ENCODE measurements at places on chromosomes 7 and 10. TPM values are rescaled to one million over a fixed set of nuclear protein-coding genes. Genes with fewer than 3 reads are reported as not detected.

- peaks cover 57% of the 10 kb centered on the region for H3K27me3 ChIP-seq
- H3K4me3 ChIP-seq, result no peak overlapping the region
- no peak overlapping the region for H3K27ac ChIP-seq
- DNase-seq, result no peak
- no peaks in the 10 kb centered on the region for H3K36me3 ChIP-seq
- peaks cover 8% of the 10 kb centered on the region for H3K4me1 ChIP-seq
Observed at GRCh38 chr7:157006829-157007469, 3.5 kb downstream of the MNX1 start.

GRCh38 chr10:31031205-31031557 lies 484 bp downstream of the ZNF438 start:
- peaks cover 3% of the 10 kb centered on the region for H3K36me3 ChIP-seq
- DNase-seq, result no peak
- H3K4me1 ChIP-seq, result peaks cover 27% of the 10 kb centered on the region
- no peaks in the 10 kb centered on the region for H3K27me3 ChIP-seq

- H3K36me3 ChIP-seq, result peaks cover 13% of the 10 kb centered on the region
- no peak for DNase-seq
- H3K4me1 ChIP-seq, result peaks cover 6% of the 10 kb centered on the region
- H3K27ac ChIP-seq, result no peak overlapping the region
- no peaks in the 10 kb centered on the region for H3K27me3 ChIP-seq
Observed at GRCh38 chr7:113109718-113110117, 8.6 kb downstream of the SMIM30 start.

DNA sequence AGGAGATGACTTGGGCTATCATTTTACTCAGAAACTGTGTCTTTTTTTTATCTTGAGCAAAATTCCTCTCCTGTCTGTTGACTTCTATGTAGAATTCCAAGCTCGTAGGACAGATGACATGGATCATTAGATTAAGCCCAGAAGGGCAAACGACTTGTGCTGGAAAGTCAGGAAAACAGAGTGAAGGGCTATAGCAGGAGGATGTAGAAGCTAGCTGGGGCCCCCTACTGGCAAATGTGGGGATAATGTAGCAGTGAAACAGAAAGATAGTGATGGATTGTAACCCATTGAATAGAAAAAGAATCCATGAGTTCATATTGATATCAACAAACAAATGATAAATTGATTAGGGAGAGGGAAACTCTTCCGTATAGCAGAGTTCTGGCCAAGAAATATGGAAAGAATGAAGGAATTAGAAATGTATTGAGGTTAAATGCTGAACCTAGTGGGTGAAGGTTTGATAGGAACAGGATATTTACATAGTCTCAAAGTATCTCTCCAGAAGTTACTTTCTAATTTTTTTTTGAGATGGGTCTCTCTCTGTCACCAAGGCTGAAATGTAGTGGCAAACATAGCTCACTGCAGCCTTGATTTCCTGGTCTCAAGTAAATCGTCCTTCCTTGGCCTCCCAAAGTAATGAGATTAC lies 103.6 kb downstream of the LYZL1 start:
- peaks cover 24% of the 10 kb centered on the region for H3K27me3 ChIP-seq
- H3K4me3 ChIP-seq, result no peak overlapping the region
- DNase-seq, result no peak
- peaks cover 2% of the 10 kb centered on the region for H3K4me1 ChIP-seq
- H3K36me3 ChIP-seq, result no peaks in the 10 kb centered on the region
- no peak overlapping the region for H3K27ac ChIP-seq

The MMP21 gene
- 0.11 TPM for total RNA-seq

- H3K4me1 ChIP-seq, result peaks cover 12% of the 10 kb centered on the region
- no peak overlapping the region for H3K27ac ChIP-seq
- peaks cover 57% of the 10 kb centered on the region for H3K27me3 ChIP-seq
- H3K36me3 ChIP-seq, result no peaks in the 10 kb centered on the region
- no peak overlapping the region for H3K4me3 ChIP-seq
- no peak for DNase-seq
Observed at GRCh38 chr7:90599038-90599437, 2.9 kb downstream of the CDK14 start.

DNA sequence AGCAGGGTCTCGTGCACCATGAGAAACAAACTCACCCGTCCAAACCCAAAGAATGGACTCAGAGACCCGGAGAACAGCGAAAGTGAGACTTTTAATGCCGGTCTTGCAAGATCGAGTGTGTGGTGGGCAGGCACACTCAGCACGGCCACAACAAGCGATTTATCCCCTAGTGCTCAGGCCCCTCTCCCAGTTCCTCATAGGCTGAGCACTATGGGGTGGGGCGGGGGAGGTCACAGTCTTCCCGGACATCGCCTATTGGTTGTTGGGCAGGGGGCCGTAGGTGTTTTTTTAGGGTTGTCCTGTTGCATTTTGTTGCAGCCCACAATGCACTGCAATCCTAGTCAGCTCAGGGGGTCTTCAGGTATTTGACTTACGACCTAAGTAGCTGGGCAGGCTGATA lies 608.3 kb upstream of the FOXK1 start:
- DNase-seq, result no peak
- H3K36me3 ChIP-seq, result no peaks in the 10 kb centered on the region
- H3K4me3 ChIP-seq, result no peak overlapping the region
- H3K27ac ChIP-seq, result no peak overlapping the region
- no peaks in the 10 kb centered on the region for H3K4me1 ChIP-seq
- H3K27me3 ChIP-seq, result no peaks in the 10 kb centered on the region

The FKBP9 gene
- total RNA-seq, result 3.5 TPM

- H3K36me3 ChIP-seq, result peaks cover 9% of the 10 kb centered on the region
- DNase-seq, result no peak
- no peak overlapping the region for H3K4me3 ChIP-seq
- H3K27me3 ChIP-seq, result no peaks in the 10 kb centered on the region
- no peak overlapping the region for H3K27ac ChIP-seq
Observed at GRCh38 chr7:151506901-151507382, 12.8 kb downstream of the RHEB start.

- H3K4me1 ChIP-seq, result peaks cover 7% of the 10 kb centered on the region
- H3K27ac ChIP-seq, result no peak overlapping the region
- H3K36me3 ChIP-seq, result no peaks in the 10 kb centered on the region
- DNase-seq, result no peak
- no peaks in the 10 kb centered on the region for H3K27me3 ChIP-seq
Observed at GRCh38 chr10:5944389-5945189, 32.8 kb downstream of the IL15RA start.

- no peak for DNase-seq
- peaks cover 40% of the 10 kb centered on the region for H3K4me1 ChIP-seq
- peak overlapping the region; percentile 47 for H3K27ac ChIP-seq
- H3K4me3 ChIP-seq, result peak overlapping the region; percentile 82
- H3K27me3 ChIP-seq, result no peaks in the 10 kb centered on the region
Observed at GRCh38 chr7:158705234-158705850, 738 bp upstream of the NCAPG2 start.

The GPR15LG gene
- total RNA-seq, result not detected

DNA sequence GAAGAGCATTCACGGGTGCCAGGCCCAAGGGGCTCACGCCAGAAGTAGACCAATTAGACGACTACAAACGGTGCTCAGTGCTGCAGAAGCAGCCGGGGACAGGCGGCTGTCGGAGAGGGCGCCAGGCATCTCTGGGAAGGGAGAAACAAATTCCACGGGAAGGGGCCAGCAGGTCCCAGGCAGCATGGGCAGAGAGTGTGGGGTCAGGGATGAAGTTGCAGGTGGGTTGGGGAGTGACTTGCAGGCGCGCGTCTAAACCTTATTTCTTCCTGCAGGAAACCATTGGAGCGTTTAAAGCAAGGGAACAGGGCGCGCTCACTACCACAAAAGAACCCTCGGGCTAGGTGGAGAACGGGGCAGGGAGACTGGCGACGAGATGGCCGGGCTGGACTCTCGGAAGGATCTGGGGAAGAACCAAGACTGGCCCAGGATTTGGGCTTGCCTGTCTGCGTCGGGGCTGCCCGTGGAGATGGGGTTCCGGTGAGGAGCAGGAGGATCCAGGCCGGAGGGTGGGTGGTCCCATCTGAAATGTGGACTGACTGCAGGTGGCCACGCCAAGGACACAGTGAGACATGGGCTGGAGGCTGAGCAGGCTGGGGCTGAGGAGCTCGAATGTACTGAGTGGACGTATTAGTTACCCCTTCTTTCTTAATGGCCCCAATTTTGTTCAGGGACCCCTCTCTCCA lies 116.3 kb upstream of the DIP2C start:
- peaks cover 42% of the 10 kb centered on the region for H3K36me3 ChIP-seq
- no peak for DNase-seq
- no peak overlapping the region for H3K27ac ChIP-seq

GRCh38 chr7:30459591-30460245 lies 18.9 kb downstream of the NOD1 start:
- H3K27ac ChIP-seq, result no peak overlapping the region
- DNase-seq, result no peak
- H3K4me3 ChIP-seq, result no peak overlapping the region
- H3K4me1 ChIP-seq, result peaks cover 5% of the 10 kb centered on the region
- peaks cover 19% of the 10 kb centered on the region for H3K36me3 ChIP-seq
- H3K27me3 ChIP-seq, result no peaks in the 10 kb centered on the region

DNA sequence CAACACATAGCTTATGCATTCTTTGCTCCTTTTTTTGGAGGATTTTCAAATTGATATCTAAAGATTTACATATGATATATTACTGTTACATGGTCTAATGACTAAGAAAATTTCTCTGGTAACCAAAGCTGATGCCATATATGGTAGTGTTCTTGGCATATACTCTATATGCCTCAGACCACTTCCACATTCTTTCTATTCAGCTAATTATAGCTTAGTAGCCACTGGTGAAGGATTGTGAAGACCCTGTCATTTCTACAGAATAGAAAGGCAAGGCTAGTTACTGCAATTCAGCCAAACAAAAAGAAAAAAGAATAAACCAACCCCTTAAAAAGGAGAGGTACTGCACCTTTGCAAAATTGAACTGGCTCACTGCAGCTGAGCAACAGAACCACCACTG lies 3.7 kb downstream of the PURB start:
- H3K27ac ChIP-seq, result no peak overlapping the region
- H3K4me3 ChIP-seq, result peak overlapping the region; percentile 72
- H3K27me3 ChIP-seq, result no peaks in the 10 kb centered on the region
- peaks cover 71% of the 10 kb centered on the region for H3K36me3 ChIP-seq
- peaks cover 43% of the 10 kb centered on the region for H3K4me1 ChIP-seq

- H3K4me1 ChIP-seq, result no peaks in the 10 kb centered on the region
- no peak overlapping the region for H3K4me3 ChIP-seq
- no peak overlapping the region for H3K27ac ChIP-seq
Observed at GRCh38 chr7:29394321-29394720, 169.3 kb upstream of the PRR15 start.

The AMPH gene
- total RNA-seq, result 0.14 TPM

GRCh38 chr7:139985811-139986210 lies 76.9 kb downstream of the PARP12 start:
- peaks cover 21% of the 10 kb centered on the region for H3K27me3 ChIP-seq
- no peak for DNase-seq
- H3K4me1 ChIP-seq, result peaks cover 4% of the 10 kb centered on the region
- H3K4me3 ChIP-seq, result no peak overlapping the region

DNA sequence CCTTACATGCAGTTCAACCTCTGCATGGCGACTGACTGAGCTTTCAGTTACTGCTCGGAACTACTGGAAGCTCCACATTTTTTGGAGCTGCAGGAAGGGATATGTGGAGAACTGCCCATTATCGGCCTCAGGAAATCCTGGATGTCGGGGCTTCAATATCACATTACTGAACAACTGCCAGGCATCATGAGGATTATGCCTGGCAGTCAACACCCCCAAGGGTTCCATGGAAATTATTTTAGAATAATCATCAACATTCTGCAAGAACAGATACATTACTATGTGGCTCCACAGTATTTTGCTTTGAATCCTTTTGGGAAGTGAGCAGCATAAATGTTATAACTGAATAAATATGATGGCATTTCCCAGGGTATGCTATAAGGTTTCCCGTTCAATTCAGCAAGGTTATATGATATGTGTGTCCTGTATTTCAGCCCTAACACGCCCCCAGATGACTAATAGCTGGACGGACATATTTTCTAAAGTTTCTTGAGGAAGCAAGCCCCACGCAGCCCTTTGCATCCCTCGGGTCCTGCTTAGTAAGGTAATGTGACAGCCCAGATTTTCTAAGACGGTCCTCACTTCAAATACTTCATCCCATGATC lies 53.0 kb upstream of the OPALIN start:
- no peak overlapping the region for H3K4me3 ChIP-seq
- H3K27me3 ChIP-seq, result peaks cover 20% of the 10 kb centered on the region
- no peak for DNase-seq
- no peak overlapping the region for H3K27ac ChIP-seq

DNA sequence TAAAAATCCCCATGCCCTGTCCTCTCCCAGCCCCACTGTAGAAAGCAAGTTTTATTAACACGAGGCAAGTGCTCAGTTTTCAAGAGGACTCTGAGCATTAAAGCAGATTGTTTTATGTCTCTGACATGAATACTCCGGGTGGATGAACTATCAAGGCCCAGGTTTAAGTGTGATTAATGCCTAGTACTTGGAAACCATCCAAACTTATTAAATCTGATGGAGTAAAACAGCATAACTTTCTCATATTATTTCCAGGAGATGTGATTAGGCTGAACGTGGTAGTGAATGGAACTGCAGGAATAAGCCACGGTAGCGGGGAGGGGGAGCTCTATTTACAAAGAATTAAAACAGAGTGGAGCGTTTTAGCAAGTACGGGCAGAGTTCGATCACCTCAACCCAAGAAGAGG lies 144.2 kb upstream of the RNF32 start:
- peaks cover 7% of the 10 kb centered on the region for H3K27me3 ChIP-seq
- H3K4me1 ChIP-seq, result no peaks in the 10 kb centered on the region
- no peaks in the 10 kb centered on the region for H3K36me3 ChIP-seq
- no peak overlapping the region for H3K27ac ChIP-seq
- H3K4me3 ChIP-seq, result no peak overlapping the region

DNA sequence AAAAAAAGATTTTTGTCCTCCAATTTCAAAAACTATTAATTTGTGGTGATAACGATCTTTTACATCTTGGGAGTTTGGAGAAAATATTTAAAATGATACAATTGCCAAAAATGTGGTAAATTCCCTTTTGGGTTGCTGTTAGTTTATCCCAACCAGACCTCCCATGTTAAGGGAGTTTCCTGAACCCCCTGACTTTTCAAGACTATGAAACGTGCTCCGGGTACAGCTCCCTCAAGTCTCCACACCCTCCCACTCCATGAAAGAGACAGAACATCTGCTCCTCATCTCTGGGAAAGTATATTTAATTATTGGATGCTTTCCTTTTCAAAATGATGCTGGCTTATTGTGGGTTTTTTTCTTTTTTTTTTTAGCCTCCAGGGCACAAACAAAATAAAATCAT lies 534.6 kb upstream of the NRP1 start:
- DNase-seq, result no peak
- H3K27me3 ChIP-seq, result no peaks in the 10 kb centered on the region
- H3K4me3 ChIP-seq, result no peak overlapping the region
- H3K27ac ChIP-seq, result no peak overlapping the region
- H3K4me1 ChIP-seq, result peaks cover 2% of the 10 kb centered on the region

All from activated T-helper 2 cell treated with anti-CD3 and anti-CD28 coated beads, Interferon-gamma antibody, Interleukin-2, Interleukin-4, amounts not matched to agents 10 μg/mL and 5 μg/mL and 100 μg/mL, durations not matched to agents 14 hours and 24 hours and 36 hours (primary cell).